Endodermal cell (in vitro differentiated cells): ENCODE measurements at places on chromosomes 16 and 17. TPM values are rescaled to one million over a fixed set of nuclear protein-coding genes. Genes with fewer than 3 reads are reported as not detected.

Gene C17orf50
- total RNA-seq = not detected in 3 replicates

GRCh38 chr16:27625050-27625697, 75.2 kb downstream of the KATNIP start:
- no peak overlapping the region for H3K4me3 ChIP-seq
- no peak overlapping the region for H3K27ac ChIP-seq
- H3K4me1 ChIP-seq = peaks cover 9% of the 10 kb centered on the region
- no peaks in the 10 kb centered on the region for H3K27me3 ChIP-seq

DNA sequence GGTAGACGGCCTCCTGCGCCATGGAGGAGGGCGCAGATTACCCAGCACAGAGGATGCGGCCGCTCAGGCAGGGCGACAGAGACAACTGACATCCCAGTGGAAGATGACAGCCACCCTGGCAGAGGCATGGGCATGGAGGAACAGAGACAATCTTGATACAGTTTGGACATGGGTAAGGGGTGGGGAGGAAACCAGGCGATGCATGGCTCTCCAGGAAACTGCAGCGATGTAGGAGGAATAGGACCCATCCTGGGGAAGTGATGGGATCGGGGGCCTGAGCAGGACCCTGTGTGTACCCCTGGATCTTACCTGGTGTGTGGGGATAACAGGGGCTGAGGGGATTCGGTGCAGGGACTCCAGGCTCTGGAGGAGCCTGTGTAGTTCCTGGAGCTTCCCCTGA, 4.6 kb downstream of the OSBPL7 start:
- H3K36me3 ChIP-seq = peaks cover 13% of the 10 kb centered on the region
- H3K27me3 ChIP-seq = no peaks in the 10 kb centered on the region
- H3K27ac ChIP-seq = no peak overlapping the region
- no peak overlapping the region for H3K4me3 ChIP-seq

DNA sequence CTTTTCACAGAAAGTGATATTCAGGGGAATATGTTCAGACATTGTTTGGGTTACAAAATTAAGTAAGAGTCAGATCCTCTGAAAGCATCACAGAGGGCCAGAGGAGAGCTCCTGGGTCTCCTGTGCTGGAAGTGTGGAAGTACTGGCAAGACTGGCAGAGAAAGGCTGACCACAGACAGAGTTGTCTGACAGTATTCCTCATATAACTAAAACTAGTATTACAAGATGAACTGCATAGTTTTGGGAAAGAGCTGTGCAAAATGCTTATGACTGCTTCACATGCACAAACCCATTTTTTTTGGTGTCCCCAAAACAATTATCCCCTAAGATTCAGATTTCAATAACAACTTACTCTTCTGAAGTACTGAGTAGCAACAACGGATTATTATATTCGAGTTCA, 35.2 kb downstream of the N4BP1 start:
- no peaks in the 10 kb centered on the region for H3K4me1 ChIP-seq
- DNase-seq = no peak
- H3K36me3 ChIP-seq = no peaks in the 10 kb centered on the region
- H3K27ac ChIP-seq = no peak overlapping the region

DNA sequence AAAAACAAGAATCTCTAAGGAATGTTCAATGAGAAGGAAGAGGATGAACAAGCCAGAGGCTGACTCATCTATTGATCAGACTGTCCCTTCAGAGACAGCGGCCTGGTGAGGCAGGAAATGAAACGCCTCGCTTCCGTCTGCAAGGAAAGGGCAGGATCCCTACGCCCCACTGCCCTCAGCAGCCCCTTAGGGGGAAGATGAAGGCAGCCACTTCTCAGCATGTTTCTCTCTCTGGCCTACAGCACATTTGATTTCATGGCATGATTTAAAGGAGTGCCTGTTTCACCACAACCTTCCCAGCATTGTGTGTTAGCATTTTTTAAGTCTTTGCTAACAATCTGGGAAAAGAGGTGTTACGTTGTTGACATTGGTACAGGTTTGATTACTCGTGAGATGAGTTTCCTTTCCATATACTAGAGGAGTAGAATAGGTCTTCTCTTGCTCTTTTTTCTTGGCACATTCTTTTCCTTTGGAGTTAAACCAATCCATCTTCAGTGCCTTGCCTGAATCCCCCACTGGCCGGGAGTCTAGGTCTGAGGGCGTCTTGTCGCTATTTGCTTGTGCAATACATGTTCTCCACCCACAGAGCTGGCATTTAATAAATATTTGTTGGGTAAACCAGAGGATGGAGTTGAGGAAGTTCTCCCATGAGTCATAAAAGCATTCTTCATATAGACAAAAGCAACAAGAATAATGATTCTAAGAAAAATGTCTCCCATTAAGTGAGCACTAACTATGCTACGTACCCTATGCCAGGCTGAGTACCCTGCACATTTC, 47.4 kb downstream of the RBFOX3 start:
- H3K27me3 ChIP-seq = no peaks in the 10 kb centered on the region
- H3K4me1 ChIP-seq = no peaks in the 10 kb centered on the region
- H3K27ac ChIP-seq = no peak overlapping the region
- no peak for DNase-seq
- H3K4me3 ChIP-seq = no peak overlapping the region
- H3K36me3 ChIP-seq = no peaks in the 10 kb centered on the region

GRCh38 chr17:50677851-50678375, 29.8 kb downstream of the ANKRD40 start:
- H3K27me3 ChIP-seq = no peaks in the 10 kb centered on the region
- no peak overlapping the region for H3K4me3 ChIP-seq
- no peaks in the 10 kb centered on the region for H3K36me3 ChIP-seq
- no peak overlapping the region for H3K27ac ChIP-seq
- DNase-seq = peak; percentile 44

- H3K4me1 ChIP-seq = no peaks in the 10 kb centered on the region
- H3K27ac ChIP-seq = no peak overlapping the region
- H3K36me3 ChIP-seq = no peaks in the 10 kb centered on the region
- DNase-seq = peak; percentile 31
- H3K4me3 ChIP-seq = no peak overlapping the region
Measured at GRCh38 chr17:79632432-79632735, 21.5 kb upstream of the RBFOX3 start.
